NCI-H1436 treated with DMSO at 0.1 percent for 48 hours (cell line): ENCODE measurements at places on chromosomes 13 and 19.

GRCh38 chr19:30095171-30095570, 153.1 kb downstream of the URI1 start:
- no peak for DNase-seq

DNA sequence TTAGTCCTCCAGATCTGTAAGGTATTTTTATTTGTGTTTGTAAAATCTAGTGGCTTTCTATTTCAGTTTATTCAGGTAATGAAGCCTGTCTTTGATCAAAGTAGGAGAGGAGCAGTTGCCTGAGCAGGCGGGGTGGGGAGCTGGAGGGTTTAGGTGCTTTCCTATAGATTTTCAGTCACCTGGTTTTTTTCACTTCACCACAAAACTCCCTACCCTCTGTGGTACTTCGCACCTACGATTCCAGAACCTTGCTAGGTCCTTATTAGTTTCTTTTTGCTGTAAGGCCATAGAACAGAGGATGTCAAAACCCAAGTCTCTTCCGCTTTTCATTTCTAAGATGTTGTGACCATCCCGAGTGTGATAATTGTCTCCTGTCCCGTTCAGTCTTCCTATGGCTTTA, 26.6 kb downstream of the SLAIN1 start:
- DNase-seq: no peak

DNA sequence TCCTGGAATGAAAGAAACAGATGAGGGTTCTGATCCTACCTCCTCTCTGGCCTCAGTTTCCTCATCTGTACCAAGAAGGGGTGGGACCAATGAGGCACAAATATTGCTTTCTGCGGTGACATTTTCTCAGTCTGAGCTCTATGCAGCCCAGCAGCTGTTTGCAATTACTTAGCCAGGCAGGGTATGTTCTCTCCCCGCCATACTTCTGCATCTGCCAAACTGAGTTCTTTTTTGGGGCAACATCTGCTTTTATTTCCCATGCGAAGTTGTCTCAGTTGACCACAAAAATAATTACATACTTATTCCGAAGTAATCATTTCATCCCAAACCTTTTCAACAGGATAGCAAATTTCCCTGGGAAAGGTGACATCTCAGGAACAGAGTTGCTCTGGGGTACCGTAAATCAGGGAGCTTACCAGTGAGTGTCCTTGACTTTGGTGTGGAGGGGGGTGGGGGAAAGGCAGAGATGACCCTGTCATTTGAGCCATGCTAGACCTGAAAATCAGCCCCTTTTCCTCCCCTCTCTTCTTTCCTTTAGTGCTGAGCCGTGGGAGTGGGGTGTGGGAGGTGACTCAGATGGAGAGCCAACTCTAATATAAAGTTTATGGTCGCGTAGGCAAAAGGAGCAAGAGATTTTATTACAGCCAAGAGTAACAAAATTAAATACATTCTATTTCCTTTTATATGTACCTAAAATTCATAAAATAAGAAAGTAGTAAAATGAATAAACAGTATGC, 165.7 kb upstream of the KL start:
- no peak for DNase-seq

DNA sequence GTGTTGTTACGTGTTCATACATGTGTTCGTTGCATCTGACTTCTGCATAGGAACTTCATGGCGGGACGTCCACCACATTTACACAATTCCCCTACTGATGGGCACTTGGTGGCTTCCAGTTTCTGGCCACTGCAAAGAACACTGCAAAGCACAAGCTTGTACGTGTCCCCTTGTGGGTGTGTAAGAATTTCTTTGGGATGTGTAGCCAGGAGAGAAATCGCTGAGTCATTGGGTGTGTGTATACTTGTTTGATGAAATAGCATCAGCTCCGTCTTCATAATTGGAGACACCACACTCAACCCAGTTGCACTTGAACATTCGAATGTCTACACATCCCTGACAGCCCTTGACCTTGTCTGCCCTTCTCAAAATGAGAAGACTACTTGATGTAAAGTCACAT, 19.2 kb downstream of the KLK5 start:
- no peak for DNase-seq

DNA sequence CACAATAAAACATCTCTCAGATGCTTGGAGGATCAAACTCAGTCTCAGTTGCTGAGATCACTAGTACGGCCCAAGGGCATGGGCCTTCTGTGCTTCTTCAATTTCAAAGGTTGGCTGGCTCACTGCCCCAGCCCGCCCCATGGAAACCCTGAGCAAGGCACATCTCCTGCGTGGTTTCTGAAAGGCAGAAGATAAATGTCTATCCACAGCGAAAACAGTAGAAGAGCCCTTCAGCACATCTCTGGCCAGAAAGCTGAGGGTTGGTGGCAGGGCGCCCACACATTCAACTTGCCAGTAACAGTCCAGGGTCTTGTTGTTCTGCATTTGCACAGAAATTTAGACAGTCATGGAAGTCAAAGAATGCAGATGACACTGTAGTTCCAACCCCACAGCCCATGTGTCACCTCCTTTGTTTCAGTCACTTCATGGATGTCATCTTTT, 24.0 kb upstream of the KATNAL1 start:
- no peak for DNase-seq

DNA sequence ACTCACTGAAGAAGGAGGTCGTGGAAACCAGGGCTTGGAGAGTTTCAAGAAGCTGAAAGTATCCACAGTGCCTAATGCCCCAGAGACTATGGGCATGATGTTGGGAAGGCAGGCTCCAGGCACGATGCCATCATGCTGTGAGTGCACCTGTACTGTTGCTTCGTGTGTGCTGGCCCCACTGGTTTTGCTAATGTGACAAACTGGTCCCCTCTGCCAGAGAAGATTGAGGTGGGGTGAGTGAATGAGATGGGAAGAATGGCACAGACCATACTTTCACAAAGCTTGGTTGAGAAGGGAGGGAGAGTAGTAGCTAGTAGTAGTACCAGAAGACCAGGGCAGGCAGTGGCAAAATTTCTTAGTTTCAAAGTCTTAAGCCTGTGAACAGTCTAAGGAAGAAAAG, 19.0 kb upstream of the POP4 start:
- DNase-seq: no peak

DNA sequence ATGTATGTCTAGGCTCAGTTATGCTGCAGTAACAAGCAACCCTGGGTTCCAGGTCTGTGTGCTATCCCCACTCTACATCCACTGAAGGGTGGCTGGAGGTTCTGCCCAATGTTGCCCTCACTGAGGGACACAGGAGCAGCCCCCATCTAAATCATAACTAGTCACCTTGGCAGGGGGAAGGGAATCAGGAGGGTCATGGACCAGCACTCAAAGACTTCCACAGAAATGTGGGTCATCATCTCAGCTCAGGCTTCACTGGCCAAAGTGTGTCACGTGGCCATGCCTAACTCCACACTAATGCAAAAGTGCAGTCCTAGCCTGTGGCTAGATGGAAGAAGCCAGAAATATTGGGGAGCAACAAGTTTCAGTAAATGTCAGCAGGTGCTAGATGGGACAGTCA, 137.3 kb upstream of the ZNF507 start:
- DNase-seq: no peak
